K562 (cell line): ENCODE measurements at places on chromosomes 3 and 15. TPM values are rescaled to one million over a fixed set of nuclear protein-coding genes. Genes with fewer than 3 reads are reported as not detected.

SLC12A1 gene
- total RNA-seq, result not detected in 2 replicates

PLXNB1 gene
- 11.4 and 13.9 TPM in 2 replicates for total RNA-seq

- DNase-seq, result no peak
Observed at GRCh38 chr3:39362192-39362591, 21.0 kb upstream of the SLC25A38 start.

DNA sequence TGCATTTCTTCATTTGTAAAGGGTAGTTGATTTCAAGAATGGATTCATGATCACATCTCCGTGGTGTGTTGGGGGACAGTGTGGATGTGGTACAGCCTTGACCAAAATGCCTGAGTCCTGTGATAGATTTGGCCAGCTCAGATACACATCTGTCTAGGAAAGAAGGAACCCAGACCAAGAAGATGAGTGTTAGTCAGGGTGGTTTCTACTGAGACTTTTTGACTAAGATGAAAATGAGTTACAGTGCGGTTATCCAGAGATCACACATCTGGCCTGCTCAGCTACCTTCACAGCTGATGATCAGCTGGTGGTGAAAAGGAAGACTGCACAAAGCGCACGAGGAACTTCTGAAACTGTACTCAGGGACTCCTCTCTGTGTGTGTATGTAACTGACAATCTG lies 68.0 kb downstream of the FNDC3B start:
- DNase-seq, result peak; percentile 22

GRCh38 chr3:30688776-30689641 lies 82.6 kb downstream of the TGFBR2 start:
- no peak for DNase-seq

DNA sequence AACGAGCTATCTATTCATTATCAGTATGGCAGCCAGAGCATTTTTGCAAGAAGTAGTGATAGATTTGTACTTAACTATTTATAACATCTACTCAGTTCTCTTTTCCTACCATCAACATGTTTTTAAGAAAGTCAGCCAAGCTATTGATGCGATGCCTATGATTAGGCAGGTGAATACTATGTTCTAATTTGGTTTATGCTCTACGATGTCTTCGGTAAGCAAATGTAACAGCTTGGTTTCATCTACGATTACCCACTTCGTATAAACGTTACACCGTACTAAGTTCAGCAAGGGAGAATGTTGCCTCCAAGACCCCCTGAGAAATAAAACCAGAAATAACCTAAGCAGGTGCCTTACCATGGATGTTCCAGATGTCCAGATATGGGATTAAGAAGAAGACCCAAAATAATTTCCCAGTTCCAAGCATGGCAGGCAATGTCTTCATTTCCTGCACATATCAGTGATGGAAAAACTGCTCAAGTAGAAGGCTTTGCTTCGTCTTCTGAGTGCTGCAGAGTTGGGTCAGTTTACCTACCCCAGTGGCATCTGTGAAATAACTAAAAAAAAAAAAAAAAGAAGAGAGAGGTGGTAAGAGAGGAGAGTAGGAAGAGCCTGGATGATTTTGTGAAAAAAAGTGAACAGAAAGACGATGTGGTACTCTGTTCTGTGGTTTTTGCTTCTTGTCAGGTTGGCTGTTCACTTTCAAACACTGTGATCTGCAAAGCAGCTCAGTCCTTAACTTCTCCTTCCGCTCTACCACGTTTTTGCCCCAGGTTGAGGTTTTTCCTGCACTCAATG lies at the start of gene BTLA:
Gene BTLA, minus strand, starts transcription at position 559 of the 798 bp plus-strand sequence. Its CDS starts 114 bp downstream, at position 445.
- no peak for DNase-seq

GRCh38 chr3:142608631-142609030 lies 12.4 kb downstream of the PLS1 start:
- no peak for DNase-seq
